ENCODE measurements at places on chromosomes 13 and 19.

DNA sequence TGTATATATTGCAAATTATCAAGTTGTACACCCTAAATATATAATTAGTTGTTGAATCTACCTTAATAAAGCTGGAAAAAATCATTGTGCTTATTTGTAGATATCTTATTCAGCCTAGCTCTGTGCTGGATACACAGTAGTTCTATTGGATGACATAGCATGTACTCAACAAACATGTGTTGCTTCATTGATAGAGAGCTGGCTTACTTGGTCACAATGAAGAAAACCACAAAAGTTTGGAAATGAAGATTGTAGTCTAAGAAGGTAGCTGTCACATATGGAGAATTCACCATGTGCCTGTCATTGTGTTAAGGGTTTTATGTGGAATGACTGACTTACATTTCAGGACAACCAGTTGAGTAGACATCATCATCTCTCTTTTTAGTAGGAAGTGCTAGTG is 278.9 kb downstream of the LMO7 start:
- DNase-seq = no peak

GRCh38 chr13:95411428-95412040 is 110.3 kb upstream of the ABCC4 start:
- DNase-seq = no peak

- no peak for DNase-seq
These were observed 752.8 kb downstream of the LIG4 start for GRCh38 chr13:107462501-107462900.

DNA sequence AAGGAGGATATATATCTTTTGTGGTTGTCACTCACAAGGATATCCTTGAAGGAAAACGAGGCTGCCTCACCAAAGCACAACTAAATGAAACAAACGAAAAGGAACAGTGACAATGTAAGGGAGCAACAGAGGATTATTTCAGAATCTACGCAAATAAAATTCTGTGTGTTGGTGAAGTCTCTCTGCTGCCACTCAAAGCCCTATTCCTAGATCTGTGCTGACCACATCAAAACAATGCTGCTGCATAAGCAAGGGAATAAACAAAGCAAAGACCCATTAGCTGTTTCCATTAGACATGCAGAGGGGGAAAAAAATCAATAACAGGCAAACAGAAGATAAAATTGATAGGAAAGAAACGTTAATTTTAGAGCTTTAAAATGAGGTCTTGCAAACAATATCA is 204.4 kb downstream of the MZT1 start:
- no peak for DNase-seq

- DNase-seq = no peak
These were observed 3.4 kb upstream of the PIK3R2 start for GRCh38 chr19:18149596-18149975.

- no peak for DNase-seq
These were observed 107.8 kb downstream of the EDNRB start for GRCh38 chr13:77810878-77811277.

- no peak for DNase-seq
These were observed 9.7 kb upstream of the ZNF709 start for GRCh38 chr19:12494260-12494860.

GRCh38 chr19:44525721-44526430 is 3.6 kb downstream of the CEACAM20 start:
- DNase-seq = no peak

- no peak for DNase-seq
These were observed 16.1 kb upstream of the SPART start for GRCh38 chr13:36362251-36362650.

DNA sequence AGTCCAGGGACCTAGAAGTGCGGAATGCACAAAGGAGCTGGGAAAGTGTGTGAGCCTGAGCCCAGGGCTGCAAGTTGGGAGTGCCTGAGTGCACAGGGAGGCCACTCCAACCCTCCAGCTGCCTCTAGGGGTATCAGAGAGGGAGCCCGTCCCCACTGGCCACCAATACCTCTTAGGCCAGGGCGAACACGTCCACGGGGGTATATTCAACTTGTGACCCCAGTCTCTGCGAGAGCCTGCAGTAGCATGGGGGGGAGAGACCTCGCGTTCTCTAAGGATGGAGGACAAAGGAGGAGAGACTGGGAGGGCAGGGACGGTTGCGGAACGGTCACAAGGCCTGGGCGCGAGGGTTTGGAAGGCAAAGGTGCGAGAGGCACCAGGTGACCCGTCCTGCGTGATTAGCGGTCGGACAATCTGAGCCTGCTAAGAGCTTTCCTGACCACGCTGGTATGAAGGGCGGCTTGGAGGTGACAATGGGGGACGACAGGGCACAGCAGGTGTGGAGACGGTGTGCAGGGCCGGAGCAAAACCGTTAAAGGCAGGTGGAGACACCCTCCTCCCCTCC is 676 bp downstream of the CD320 start:
- no peak for DNase-seq

GRCh38 chr13:97417698-97418097 is 16.3 kb upstream of the RAP2A start:
- no peak for DNase-seq

DNA sequence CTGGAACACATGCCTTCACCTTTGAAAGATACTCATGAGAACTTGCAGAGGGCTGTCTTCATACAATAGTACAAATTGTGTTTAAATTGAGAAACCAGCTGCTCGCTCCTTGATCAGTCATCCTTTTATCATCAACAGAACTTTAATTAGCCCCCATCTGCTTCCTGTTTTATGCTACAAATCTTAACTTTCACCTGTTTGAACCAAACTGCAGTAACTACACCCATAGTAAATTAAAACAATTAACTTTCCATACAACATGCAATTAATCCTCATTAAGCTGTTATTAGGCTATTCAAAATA is 85.2 kb downstream of the FOXO1 start:
- no peak for DNase-seq

DNA sequence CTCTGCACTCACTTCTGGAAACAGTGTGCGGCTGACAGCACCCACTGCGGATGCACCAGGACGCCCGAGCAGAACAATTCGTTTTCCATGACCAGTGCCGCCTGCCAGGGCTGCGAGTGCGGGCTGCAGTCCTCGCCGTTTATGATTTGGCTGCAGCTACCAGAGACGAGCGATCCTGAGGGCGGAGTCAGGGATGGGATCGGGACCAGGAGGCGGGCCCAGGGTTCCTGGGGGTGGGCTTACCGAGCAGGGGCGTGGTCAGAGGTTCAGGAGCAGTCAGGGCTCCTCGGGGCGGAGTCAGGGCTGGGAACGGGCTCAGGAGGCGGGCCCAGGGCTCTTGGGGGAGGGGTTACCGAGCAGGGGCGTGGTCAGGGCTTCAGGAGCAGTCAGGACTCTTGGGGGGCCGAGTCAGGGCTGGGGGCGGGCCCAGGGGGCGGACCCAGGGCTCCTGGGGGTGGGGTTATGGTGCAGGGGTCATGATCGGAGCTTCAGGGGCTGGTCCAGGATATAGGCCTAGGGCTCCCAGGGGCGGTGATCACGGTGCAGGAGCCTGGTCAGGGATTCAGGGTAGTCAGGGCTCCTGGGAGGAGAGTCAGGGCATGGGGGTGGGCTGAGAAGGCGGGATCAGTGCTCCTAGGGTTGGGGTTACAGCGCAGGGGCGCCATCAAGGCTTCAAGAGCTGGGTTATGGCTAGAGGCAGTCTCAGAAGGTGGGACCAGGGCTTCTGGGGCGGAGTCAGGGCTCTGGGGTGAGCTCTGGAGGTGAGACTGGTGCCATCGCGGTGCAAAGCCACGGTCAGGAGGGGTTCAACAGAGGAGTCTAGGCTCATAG is 1.7 kb downstream of the KLK4 start:
- no peak for DNase-seq

- DNase-seq = no peak
These were observed 105.0 kb downstream of the IER2 start for GRCh38 chr19:13255041-13255718.

DNA sequence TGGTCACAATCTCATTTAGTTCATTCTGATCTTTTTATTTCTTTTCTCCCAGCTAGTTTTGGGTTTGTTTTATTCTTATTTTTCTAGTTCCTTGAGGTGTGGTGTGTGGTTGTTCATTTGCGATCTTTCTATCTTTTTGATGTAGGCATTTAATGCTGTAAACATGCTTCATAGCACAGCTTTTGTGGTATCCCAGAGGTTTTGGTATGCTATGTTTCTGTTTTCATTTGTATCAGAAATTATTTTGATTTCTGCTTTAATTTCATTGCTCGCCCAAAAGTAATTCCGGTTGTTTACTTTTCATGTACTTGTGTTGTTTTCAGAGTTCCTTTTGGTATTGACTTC is 12.6 kb downstream of the DNAJC3 start:
- no peak for DNase-seq

DNA sequence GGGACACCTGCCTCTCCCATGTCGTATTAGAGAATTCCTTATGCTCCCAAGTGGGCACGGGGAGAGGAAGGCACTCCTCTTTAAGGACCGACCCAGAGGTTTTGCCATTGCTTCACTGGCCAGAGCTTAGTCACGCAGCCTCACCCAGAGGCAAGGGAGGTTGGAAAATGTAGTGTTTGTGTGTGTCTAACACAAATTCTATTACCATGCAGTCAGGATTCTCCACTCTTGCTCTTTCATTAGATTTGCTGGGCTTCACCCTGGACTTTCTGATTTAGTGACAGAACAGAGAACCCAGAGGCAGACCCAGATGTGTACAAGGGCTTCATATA is 14.6 kb upstream of the NCCRP1 start:
- DNase-seq = no peak

- no peak for DNase-seq
These were observed 25.5 kb upstream of the SLC1A5 start for GRCh38 chr19:46813839-46814358.

DNA sequence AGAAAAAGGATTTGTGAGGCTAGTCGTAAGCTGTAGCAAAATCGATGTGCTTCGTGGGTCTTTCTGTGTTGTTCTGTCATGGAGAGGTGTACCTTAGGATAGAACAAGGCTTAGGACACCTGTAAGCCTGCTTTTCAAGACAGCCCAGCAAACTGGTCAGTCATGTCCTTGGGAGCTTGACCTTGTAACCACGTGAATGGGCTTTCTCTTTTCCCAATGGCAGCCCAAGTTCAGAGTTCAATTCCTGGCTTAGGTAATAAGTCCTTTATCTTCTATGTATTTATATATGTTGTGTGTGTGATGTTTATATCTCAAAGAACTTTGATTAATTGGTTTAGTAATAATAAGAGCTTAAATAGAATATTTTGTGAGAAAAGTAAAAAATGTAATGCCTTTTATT is 112.9 kb downstream of the TNFRSF19 start:
- no peak for DNase-seq

DNA sequence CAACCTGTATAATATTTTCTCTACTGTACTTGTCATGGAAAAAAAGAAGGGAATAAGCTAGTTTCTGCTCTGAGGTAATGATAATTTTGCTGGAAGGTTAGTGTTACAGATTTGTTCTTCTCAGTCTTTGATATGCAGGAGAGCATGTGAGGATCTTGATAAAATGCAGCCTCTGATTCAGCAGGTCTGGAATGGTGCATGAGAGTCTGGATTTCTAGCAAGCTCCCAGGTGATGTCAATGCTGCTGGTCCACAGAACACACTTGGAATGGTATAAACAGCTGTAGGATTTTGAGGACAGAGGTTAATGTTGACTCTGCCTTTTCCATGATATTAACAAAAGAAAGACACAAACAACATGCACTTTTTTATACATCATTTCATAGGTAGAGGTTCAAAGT is 173.6 kb downstream of the NDFIP2 start:
- DNase-seq = no peak

- DNase-seq = no peak
These were observed 6.4 kb downstream of the ATP11A start for GRCh38 chr13:112696001-112696868.

DNA sequence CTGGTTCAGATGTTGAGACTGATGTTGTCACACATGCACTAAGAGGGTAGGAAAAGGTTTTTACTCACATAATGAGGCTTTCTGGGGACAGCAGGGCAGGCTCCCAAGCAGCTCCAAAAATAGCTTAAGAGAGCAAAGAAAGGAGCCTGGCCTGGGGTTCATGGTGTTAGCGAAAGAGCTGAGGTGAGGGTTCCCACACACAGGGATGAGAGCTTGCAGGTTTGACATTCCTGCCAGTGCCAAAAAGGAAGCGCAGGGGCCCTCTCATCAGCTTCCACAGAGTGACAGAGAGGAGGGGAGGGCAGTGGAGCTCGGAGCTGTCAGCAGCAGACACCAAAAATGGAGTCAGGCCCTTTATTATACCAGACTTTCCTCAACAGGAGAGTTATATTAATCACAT is 65.5 kb upstream of the FAM216B start:
- no peak for DNase-seq

- DNase-seq = no peak
These were observed 41.9 kb upstream of the SERPINE3 start for GRCh38 chr13:51297556-51297955.

GRCh38 chr13:109941951-109942350 is 155.6 kb upstream of the IRS2 start:
- DNase-seq = no peak

DNA sequence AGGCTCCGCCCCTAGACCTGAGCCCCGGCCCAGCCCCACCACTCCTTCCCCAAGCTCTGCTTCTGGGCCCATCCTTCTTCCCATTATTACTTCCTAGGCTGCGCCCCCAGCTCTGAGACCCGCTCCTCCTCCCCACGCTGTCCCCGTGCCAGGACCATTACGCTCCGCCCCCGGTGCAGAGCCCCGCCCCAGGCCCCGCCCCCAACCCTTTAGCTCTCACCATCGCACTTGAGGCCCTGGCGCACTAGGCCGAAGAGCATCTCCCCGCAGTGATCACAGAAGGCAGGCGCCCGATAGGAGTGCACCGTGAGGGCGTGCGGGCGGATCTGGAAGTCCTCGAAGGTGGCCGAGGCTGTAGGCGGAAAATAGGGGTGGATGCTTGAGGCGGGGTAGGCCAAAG is 6.2 kb downstream of the PRKD2 start:
- no peak for DNase-seq

DNA sequence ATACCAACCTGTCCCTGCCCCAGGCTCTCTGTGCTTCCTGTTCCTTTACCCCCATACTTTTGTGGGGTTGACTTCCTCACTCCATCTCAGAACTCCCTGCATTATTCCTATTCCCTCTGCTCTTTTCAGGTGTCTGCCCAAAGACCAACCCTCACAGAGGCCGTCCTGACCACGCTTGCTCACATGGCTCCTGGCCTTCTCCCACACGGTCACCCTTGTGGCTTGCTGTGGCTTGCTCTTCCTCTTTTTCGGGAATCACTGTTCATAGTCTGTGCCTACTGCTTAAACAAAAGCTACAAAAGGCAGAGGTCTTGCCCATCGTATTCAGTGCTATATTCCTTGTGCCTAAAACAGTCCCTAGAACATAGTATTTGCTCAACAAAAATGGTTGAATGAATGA is 25.2 kb upstream of the ARGLU1 start:
- no peak for DNase-seq

- no peak for DNase-seq
These were observed 2.6 kb downstream of the ZSWIM4 start for GRCh38 chr19:13797870-13798269.

DNA sequence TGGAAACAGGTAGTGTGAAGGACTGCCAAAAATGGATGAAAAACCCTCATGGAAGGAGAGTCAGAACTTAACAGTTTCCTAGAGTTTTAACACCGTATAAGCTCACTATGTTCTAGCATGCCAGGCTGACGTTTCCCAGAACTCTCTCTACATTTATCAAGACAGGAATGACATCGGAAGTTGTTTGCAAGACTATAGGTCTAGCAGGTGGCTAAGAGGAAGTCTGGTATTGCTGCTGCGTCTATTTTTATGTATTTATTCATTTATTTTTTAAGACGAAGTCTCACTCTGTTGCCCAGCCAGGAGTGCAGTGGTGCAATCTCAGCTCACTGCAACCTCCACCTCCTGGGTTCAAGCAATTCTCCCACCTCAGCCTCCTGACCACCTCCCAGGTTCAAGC is 20.5 kb upstream of the ARL11 start:
- no peak for DNase-seq
